ENCODE measurements at places on chromosomes 11 and 22. TPM values are rescaled to one million over a fixed set of nuclear protein-coding genes. Genes with fewer than 3 reads are reported as not detected.
A peak's percentile ranks its signal among the peaks of the same experiment; 100 is the strongest.

PRG3 gene
- total RNA-seq: not detected

PPP1CA gene
- total RNA-seq: 306 TPM

FGF3 gene
- total RNA-seq: not detected

MAJIN gene
- total RNA-seq: 7.1 TPM

CSF2RB gene
- not detected for total RNA-seq

ELF5 gene
- 0.61 TPM for total RNA-seq

SHANK3 gene
- total RNA-seq: 5.8 TPM

ENTHD1 gene
- not detected for total RNA-seq

- H3K36me3 ChIP-seq: no peaks in the 10 kb centered on the region
- H3K4me3 ChIP-seq: no peak overlapping the region
- no peaks in the 10 kb centered on the region for H3K27me3 ChIP-seq
- H3K4me1 ChIP-seq: peaks cover 23% of the 10 kb centered on the region
Measured at GRCh38 chr11:2198621-2199365, 27.2 kb upstream of the TH start.

DNA sequence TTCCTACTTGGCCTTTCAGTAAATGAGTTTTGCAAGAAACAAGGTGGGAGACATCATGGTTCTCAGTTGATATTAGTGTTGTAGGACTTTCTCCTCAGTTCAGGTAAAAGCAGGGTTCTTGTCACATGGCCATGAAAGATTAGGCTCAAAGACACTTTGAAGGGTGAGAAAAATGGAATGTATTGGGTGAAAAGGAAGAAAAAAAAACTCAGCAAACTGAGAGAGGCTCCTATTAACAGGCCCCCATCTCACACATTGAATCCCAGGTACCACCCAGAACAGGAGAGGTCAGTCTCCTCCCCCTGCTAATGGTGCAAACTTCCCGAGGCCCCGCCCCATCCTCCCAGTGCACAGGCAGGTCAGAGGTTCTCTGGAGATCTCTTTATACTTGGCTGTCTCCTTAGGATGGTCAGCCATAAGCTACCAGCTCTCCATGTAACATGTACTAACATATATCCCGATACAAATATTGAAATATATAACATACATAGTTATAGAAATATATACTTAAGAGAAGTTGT is 62.2 kb downstream of the MICAL2 start:
- DNase-seq: no peak
- H3K36me3 ChIP-seq: 0 out of 2 replicates have a peak, but pooled peaks cover 4% of the 10 kb centered on the region
- peaks cover 68% of the 10 kb centered on the region for H3K4me1 ChIP-seq
- H3K27me3 ChIP-seq: no peaks in the 10 kb centered on the region
- no peak overlapping the region for H3K4me3 ChIP-seq
- peak overlapping the region; percentile 41 for H3K27ac ChIP-seq

DNA sequence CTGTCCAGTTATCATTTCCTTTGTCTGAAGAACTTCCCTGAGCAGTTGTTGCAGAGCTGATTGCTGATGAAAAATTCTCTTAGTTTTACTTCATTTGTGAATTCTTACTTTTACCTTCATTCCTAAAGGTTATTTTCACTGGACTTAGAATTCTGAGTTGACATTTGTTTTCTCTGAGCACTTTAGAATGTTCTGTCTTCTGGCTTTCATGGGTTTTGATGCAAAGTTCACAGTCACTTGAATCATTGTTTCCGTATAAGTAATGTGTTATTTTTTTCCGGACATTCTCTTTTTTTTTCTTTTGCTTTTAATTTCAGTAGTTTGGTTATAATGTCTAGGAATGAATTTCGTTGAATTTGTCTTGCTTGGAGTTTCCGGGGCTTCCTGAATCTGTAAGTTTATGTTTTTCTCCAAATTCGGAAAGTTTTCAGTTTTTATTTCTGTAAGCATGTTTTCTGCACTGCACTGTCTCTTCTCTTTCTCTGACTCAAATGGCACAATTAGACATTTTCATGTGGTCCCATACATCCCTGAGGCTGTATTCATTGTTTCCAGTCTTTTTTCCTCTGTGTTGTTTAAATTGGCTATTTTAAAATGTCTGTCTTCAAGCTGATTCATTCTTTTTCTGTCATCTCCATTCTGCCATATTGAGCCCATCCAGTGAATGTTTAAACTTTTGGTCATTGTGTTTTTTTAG is 68.5 kb upstream of the NARS2 start:
- H3K4me3 ChIP-seq: no peak overlapping the region
- no peak overlapping the region for H3K27ac ChIP-seq

DNA sequence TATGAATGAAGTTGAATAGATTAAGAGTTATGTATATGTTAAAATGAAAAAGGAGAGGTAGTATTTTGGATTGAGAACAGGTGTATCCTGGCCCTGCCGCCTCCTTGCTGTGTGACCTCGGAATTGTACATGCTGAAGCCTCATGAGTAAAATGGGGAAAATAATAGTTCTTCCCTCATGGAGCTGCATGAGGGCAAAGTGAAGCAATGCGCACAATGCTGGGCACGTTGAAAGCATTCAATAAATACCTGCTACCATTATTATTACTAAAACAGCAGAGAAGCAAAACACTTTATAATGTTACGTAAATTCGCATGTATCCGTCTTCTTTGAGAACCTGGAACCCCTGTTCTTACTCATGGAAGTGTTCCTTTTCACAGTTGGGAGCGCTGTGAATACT is 5.7 kb downstream of the AMOTL1 start:
- H3K4me1 ChIP-seq: peaks cover 86% of the 10 kb centered on the region
- no peak overlapping the region for H3K4me3 ChIP-seq
- no peaks in the 10 kb centered on the region for H3K27me3 ChIP-seq
- peaks cover 16% of the 10 kb centered on the region for H3K36me3 ChIP-seq
- peak overlapping the region; percentile 83 for H3K27ac ChIP-seq

GRCh38 chr11:110795112-110795624 is 82.9 kb upstream of the ARHGAP20 start:
- H3K27ac ChIP-seq: no peak overlapping the region
- H3K4me3 ChIP-seq: no peak overlapping the region
- H3K27me3 ChIP-seq: no peaks in the 10 kb centered on the region
- H3K4me1 ChIP-seq: no peaks in the 10 kb centered on the region
- DNase-seq: peak; percentile 28

GRCh38 chr11:60221692-60222091 is 21.2 kb downstream of the MS4A4E start:
- peaks cover 15% of the 10 kb centered on the region for H3K27me3 ChIP-seq
- no peak overlapping the region for H3K27ac ChIP-seq
- no peak for DNase-seq

- H3K27ac ChIP-seq: no peak overlapping the region
- no peak overlapping the region for H3K4me3 ChIP-seq
- no peaks in the 10 kb centered on the region for H3K27me3 ChIP-seq
Measured at GRCh38 chr11:10019906-10020682, 273.9 kb downstream of the SBF2 start.

DNA sequence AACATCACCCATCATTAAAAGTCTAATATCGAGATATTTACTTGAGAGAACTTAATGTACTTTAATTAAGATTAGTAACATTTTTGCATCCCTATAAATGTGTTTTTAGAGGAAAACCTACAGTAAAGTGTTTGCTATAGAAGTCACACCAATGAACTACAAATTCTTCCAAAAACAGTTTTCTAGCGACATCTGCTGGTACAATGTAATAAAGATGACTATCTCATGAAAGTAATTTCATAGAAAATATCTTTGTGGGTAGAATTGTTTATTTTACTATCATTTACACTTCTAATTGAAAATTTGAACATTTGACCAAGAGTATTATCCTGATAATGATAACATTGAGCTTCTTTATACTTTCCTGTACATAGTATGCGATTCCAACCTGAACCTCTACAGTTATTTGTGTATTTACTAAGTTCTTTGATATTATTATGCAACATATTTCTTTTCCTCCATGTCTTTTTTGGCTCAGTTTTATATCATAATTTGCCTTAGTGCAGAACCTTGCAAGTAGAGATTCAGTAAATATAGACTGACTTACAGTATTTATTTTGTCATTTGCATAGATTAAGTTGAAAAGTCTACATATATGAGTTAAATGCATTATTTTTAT is 252.7 kb downstream of the TMEM135 start:
- H3K4me1 ChIP-seq: no peaks in the 10 kb centered on the region
- no peaks in the 10 kb centered on the region for H3K27me3 ChIP-seq
- H3K27ac ChIP-seq: no peak overlapping the region
- H3K36me3 ChIP-seq: no peaks in the 10 kb centered on the region
- H3K4me3 ChIP-seq: no peak overlapping the region

GRCh38 chr22:43313890-43314474 is 29.2 kb downstream of the SCUBE1 start:
- H3K36me3 ChIP-seq: no peaks in the 10 kb centered on the region
- H3K27me3 ChIP-seq: peaks cover 98% of the 10 kb centered on the region
- no peak for DNase-seq
- no peak overlapping the region for H3K27ac ChIP-seq
- no peak overlapping the region for H3K4me3 ChIP-seq

DNA sequence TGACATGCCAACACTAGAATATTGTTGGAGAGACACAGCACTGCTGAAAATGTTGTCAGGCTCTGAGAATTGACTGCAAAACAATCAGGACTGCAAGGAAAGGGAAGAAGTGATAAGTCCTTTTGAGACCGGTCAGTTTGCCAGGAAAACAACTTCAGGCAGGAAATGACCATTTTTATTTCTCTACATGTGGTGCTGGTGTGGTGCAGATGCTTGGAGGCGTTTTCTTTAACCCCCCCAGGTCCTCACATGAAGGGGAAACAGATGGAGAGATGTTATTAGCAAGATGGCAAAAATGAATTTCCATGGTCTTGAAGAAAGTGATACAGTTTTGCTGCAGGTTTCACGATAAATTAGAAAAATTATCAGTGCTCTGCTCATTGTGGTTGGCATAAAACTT is 5.7 kb downstream of the AP2A2 start:
- H3K4me3 ChIP-seq: no peak overlapping the region
- no peak overlapping the region for H3K27ac ChIP-seq

DNA sequence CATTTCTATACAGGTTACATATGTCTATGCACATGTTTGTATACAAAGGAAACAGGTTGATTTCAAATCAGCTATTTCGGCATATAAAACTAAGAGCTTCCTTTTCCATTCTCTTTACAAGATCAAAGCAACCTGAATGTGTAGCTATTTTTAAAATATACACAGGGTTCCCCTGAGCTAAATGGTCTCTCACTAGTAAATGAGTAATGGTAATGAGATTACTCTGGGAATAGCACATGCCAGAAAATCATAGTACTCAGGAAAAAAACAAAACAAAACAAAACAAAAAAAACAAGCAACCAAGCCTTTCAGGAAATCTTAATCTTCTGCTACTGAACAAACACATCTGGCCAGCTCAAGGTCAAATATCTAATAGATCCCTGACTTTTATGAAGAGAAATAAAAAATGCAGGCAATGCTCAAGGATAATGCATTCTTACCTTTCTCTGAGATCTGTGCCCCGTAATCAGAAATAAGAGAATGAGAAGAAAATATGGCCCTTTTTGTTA is 156.6 kb upstream of the POU2AF2 start:
- no peaks in the 10 kb centered on the region for H3K36me3 ChIP-seq
- no peaks in the 10 kb centered on the region for H3K4me1 ChIP-seq
- no peaks in the 10 kb centered on the region for H3K27me3 ChIP-seq
- no peak overlapping the region for H3K4me3 ChIP-seq

DNA sequence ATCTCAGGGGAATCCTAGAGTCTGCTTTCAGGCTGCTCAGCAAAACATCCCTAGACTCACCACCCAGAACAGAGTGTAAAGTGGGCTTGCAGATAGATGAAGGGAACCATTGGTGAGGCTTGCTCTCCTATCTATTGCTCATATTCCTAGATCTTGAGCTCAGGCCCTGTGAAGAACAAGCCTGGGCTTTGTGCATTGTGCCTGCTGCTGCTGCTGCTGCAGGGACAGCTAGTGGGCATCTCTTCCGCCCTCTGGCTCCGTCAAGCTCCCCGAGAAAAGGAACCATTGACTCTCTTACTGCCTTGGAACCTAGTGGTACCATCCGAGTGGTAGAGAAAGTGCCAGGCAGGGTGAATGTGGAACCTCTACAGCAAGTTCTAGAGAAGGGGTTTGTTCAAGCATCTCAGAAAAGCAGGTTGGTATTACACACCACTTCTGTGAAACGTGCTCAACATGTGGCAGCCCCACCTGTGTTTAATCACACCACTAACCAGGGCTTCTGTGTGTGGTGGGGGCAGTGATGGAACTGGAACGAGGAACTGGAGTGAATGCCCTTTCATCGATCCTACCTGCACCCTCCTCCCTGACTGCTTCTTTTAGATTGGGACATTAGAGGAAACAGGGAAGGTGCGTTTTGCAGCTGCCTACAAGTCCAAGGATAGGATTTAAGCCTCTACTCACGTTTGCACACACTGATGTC is 4.4 kb downstream of the BACE1-AS start:
- H3K27ac ChIP-seq: no peak overlapping the region
- H3K27me3 ChIP-seq: no peaks in the 10 kb centered on the region
- no peaks in the 10 kb centered on the region for H3K4me1 ChIP-seq

DNA sequence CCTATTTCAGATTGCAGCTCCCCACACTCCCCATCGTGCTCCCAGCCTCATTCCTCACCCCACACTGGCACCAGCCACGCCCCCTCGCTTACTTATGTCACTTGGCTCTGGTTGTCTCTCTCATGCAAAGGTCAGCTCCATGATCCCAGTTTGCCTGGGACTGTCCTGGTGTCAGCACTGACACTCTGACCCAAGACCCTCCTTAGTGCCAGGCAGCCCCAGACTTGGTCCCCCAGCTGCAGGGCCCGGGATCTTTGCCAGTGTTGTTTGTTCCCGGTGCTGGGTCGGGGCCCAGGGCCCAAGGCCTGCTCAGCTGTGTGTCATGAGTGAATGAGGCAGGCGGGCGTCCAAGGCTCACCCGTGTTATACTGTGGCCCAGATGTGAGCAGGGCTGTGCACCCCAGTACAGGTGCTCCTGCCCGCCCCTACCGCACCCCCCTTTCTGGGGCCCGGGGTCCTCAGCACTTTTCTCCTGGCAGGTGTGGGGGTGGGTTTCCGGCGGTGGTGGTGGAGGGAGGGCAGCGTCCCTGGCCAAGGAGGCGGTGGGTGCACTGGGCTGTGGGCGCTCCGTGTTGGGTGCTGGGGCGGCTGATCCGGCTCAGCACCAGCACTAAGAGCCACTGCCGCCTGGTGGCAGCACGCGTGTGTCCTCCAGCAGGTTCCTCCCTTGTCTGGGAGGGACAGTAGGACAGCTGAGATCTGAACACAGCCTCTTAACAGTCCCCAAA is 19.5 kb downstream of the IL17REL start:
- peaks cover 37% of the 10 kb centered on the region for H3K27me3 ChIP-seq
- H3K36me3 ChIP-seq: no peaks in the 10 kb centered on the region
- H3K27ac ChIP-seq: no peak overlapping the region
- peak; percentile 32 for DNase-seq
- no peak overlapping the region for H3K4me3 ChIP-seq
- H3K4me1 ChIP-seq: no peaks in the 10 kb centered on the region

- no peaks in the 10 kb centered on the region for H3K27me3 ChIP-seq
- no peak for DNase-seq
- H3K4me1 ChIP-seq: peaks cover 73% of the 10 kb centered on the region
- H3K4me3 ChIP-seq: no peak overlapping the region
Measured at GRCh38 chr11:122775675-122776271, 62.5 kb upstream of the CRTAM start.

GRCh38 chr11:116895048-116895757 is 57.8 kb upstream of the APOA1 start:
- no peaks in the 10 kb centered on the region for H3K36me3 ChIP-seq
- no peak for DNase-seq
- H3K27me3 ChIP-seq: no peaks in the 10 kb centered on the region
- no peak overlapping the region for H3K27ac ChIP-seq

All from PC-9 (cell line).